ENCODE measurements at places on chromosomes 1 and 21.

- DNase-seq = no peak
These were observed 3.3 kb downstream of the MAPKAPK2 start for GRCh38 chr1:206687915-206688442.

DNA sequence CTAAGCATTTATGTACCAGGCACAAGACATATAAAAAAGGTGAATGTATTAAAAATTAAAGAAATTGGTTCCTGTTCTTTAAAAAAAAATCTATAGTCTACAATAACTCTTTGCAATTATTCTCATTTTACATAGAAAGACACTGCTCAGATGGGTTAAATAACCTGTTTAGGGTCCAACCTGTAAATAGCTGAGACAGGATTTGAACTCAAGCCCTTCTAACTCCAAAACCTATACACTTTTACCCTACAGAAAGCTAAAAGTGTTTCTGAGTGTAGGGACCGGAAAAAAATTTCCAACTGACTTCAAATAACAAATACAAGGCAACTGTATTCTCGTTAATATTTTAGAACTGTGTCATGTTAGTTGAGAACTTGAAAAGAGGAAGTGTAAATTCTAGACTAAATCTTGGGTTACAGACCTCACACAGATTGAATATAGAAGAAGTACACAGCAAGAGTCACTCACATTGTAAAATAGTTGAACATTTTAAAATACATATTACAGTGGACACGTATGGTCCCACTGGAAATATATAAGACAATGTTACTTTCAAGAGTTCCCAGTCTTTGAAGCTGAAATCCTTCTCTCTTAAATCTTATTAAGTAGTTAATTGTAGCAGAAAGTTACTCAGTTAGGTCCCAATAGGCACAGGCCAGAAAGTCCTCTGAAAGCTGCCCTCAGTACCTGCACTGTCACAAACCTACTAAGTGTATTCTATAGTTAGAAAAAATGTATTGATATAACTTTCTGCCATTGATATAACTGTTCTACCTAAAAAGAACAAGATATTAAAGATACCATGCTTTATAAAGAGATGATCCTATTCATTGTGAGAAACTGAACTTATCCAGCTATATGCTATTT is 7.3 kb downstream of the EDEM3 start:
- no peak for DNase-seq

- DNase-seq = peak; percentile 44
These were observed 19.8 kb downstream of the SPOCD1 start for GRCh38 chr1:31795801-31796621.

DNA sequence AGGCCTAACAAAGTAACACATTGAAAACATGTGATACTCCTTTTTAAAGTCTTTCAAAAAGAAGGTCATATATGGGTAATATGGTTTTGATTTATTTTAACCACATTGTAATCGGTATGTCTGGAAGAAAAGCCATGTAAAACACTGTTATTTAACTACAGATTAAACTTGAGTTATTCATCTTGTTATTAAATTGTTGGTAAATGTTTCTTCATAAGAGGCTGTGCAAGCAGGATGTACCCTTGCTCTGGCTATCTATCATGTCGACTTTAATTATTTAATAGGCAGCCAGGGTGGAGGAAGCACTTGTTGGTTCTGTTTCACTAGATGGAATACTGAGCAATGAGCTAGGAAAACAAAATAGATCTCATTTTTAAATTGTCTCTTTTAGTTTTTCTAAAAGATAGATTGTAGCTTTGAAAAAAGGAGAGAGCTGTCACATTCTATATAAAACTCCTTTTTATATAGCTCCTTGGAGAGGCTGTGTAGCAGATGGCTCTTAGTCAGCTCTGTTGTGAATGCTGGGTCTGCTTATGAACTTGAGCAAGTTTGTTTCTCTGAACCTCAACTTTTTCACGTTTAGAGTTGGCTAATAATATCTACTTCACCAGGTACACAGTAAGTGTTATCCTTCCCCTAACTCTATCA is 39.5 kb downstream of the LRRC8B start:
- DNase-seq = peak; percentile 19

GRCh38 chr1:100927276-100927675 is 31.4 kb downstream of the SLC30A7 start:
- no peak for DNase-seq

- DNase-seq = no peak
These were observed 72.9 kb downstream of the IVNS1ABP start for GRCh38 chr1:185244015-185244747.
